ENCODE measurements at places on chromosomes 12 and 14. TPM values are rescaled to one million over a fixed set of nuclear protein-coding genes. Genes with fewer than 3 reads are reported as not detected.

The CELA1 gene
- total RNA-seq, result not detected

The HOXC13 gene
- total RNA-seq, result 1.9 TPM

- no peaks in the 10 kb centered on the region for H3K36me3 ChIP-seq
- peaks cover 13% of the 10 kb centered on the region for H3K27me3 ChIP-seq
- H3K4me3 ChIP-seq, result no peak overlapping the region
- no peak overlapping the region for H3K27ac ChIP-seq
- no peak for DNase-seq
- H3K4me1 ChIP-seq, result no peaks in the 10 kb centered on the region
Measured at GRCh38 chr12:113070117-113070906, 13.8 kb downstream of the DTX1 start.

- H3K4me3 ChIP-seq, result no peak overlapping the region
- H3K4me1 ChIP-seq, result no peaks in the 10 kb centered on the region
- no peaks in the 10 kb centered on the region for H3K36me3 ChIP-seq
Measured at GRCh38 chr12:48447755-48448154, 24.6 kb upstream of the ANP32D start.

DNA sequence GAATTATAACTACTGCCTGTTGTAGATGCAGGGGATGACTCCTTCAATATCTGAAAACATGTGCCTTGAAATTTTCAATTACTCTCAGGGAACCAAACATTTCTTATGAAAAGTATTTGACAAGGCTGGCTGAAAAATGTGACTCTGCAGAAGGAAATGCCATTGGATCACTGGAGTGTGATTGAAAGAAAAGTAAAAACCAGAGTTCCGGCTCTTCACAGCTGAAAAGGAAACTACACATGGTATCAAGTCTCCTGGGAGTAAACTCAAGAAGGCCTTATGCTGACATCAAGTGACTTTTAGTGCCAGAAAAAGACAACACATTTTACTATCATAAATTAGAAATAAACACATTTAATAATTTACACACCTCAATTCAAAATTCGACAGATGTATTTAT, 693.0 kb downstream of the LRFN5 start:
- no peak overlapping the region for H3K27ac ChIP-seq
- no peaks in the 10 kb centered on the region for H3K27me3 ChIP-seq
- H3K4me1 ChIP-seq, result no peaks in the 10 kb centered on the region

DNA sequence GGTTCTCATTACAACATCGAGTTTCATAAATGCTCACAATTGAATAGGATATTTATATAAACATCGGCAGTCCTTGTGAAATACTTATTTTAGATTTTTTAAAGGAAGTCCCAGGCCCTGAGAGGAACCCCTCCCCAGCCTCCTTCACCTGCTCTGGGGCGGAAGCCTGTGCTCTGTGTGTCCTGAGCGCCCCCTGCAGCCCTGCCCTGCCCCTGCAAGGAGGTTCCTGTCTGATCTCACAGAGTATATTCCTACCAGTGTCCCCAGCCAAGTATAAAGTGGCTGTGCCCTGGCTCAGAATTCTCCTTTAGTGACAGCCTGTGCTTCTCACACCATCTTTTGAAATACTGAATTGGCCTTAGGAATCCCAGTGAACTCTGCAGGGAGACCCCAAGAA, 659.5 kb downstream of the TMEM121 start:
- DNase-seq, result no peak
- H3K36me3 ChIP-seq, result no peaks in the 10 kb centered on the region
- no peaks in the 10 kb centered on the region for H3K27me3 ChIP-seq
- H3K4me1 ChIP-seq, result no peaks in the 10 kb centered on the region
- H3K27ac ChIP-seq, result no peak overlapping the region

- no peak overlapping the region for H3K4me3 ChIP-seq
- H3K27me3 ChIP-seq, result no peaks in the 10 kb centered on the region
- H3K36me3 ChIP-seq, result no peaks in the 10 kb centered on the region
- no peak for DNase-seq
- no peaks in the 10 kb centered on the region for H3K4me1 ChIP-seq
Measured at GRCh38 chr12:47302111-47302671, 222.4 kb upstream of the AMIGO2 start.

DNA sequence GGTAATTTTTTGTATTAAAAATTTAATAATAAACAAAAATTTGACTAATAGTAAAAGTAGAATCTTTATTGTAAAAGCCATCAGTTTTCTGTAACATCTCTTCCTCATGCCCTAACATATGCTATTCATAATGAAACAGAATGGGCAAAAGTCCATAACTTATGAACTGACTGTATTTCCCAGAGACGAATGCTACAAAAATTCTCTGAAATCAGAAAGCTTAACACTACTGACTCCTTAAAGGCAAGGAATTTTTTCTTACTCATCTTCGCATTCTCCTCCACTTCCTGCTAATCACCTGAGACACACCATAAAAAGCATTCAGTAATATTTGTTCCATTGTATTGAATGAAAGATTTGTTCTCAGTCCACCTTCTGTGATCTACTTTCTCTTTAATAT, 17.6 kb downstream of the MON2 start:
- H3K27me3 ChIP-seq, result no peaks in the 10 kb centered on the region
- H3K27ac ChIP-seq, result no peak overlapping the region
- no peak overlapping the region for H3K4me3 ChIP-seq
- H3K36me3 ChIP-seq, result no peaks in the 10 kb centered on the region

All from SJCRH30 (cell line).